Endodermal cell (in vitro differentiated cells): ENCODE measurements at places on chromosomes 1 and 21. TPM values are rescaled to one million over a fixed set of nuclear protein-coding genes. Genes with fewer than 3 reads are reported as not detected.
A peak's percentile ranks its signal among the peaks of the same experiment; 100 is the strongest.

GRCh38 chr1:156371553-156372264 is 2.7 kb downstream of the RHBG start:
- DNase-seq: no peak

DNA sequence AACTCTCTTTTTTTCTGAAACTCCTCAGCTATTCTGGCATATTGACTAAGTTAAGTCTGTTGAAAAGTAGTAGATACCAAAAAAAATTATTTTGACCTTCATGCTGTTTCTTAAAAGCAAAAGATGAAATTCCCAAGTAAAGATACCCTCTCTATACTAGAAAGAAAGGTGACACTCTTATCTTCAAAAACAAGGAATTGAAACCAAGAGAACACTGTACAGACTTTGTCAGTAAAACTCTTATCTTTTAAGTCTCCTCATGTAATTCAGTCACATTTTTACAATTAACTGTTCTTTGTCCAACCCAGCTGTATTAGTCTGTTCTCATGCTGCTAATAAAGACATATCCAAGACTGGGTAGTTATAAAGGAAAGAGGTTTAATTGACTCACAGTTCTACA is 496.2 kb downstream of the LTN1 start:
- DNase-seq: no peak

GRCh38 chr1:8687039-8687438 is 130.4 kb downstream of the RERE start:
- no peak for DNase-seq

DNA sequence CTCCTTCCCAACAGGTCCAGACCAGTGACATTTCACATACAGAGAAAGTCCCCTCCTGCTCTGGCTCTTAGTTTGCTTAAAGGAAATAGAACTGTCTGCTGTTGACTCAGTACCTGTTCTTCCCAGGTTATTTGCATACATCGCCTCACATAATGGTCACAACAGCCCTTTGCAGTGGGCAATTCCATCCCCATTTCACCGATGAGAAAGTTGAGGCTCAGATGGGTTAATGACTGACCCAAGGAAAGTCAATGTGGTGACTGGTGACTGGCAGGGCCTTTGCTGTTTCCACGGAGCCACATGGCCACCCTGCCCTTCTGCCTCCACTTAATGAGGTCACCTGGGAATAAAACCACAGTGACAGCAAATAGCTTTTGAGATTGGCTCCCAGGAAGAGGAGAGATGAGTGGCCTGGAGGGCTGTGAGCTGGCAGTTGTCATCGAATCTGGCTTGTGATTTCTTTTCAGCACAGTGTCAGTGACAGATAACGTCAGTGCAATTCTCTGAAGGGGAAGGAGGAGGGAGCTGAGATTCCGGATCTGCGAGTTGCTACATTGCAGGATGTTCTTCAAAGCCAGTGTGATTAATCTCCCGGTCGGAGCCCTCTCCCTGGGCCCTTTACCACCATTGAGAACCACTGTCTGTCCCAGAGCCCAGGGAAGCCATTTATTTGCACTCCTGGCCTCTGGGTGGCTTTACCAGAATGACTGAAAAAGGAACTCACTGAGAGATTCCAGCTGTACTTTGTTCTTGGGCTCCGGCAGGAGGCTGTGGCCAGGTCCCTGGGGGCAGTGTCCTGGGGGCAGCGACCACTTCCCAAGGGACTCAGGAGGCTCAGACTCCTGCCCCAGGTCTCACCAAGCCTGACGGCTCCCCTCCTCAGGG is 117.2 kb downstream of the CNIH3 start:
- no peak for DNase-seq

Gene PLD5
- 0.57 to 1.4 TPM (median 0.66 TPM) in 3 replicates for total RNA-seq

GRCh38 chr1:14350197-14350596 is 248.3 kb upstream of the KAZN start:
- no peak for DNase-seq

DNA sequence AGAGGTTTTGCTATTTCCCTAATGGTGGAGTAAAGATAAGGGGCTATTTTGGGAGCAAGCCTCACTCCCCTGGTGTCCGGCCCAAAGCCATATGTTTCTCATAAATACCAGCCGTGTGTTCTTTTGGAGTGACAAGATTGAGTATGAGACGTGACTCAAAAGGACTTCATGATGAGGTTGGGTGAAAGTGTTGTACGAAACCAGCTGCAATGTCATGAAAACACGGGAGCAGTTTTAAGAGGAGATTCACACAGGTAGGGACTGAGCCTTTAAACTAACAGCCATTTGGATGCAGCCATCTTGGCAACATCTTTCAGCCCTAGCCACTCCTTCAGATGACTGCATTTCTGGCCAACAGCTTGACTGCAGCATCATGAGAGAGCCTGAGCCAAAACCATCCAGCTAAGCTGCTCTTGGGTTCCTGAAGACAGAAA is 532.3 kb upstream of the USP24 start:
- DNase-seq: no peak

DNA sequence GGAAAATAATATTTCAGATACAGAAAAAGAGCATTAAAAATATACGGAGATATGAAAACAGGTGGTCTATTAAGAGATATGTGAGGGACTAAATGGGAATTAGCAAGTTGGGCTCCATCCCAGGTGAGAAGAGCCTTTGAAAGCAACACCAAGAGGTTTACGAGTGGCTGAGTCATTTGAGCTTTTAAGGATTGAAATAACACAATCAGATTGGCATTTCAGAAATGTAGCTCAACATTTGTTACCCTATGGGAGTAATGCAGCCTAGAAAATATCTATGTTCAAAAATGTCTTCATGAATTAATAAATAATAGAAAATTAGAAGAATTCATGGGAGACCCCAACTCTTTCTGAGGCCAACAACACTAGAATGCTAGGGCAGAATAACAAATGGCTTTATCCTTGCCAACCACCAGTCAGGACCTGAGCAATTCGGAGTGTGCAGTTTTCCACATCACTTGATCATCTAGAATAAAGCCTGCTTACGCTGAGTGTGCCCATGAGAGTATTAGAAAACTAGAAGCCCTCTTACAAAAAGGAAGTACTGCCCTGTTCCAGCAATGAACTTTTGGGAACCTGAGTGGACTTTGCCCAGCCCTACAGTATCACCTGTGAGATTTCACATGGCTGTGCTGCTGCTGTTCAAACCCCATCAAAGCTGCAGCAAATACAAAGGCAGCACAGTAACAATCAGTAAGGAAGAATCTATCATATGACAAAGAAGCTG is 538.0 kb upstream of the CAMK1G start:
- no peak for DNase-seq

- DNase-seq: no peak
Measured at GRCh38 chr1:2481885-2482284, 5.8 kb downstream of the PLCH2 start.

DNA sequence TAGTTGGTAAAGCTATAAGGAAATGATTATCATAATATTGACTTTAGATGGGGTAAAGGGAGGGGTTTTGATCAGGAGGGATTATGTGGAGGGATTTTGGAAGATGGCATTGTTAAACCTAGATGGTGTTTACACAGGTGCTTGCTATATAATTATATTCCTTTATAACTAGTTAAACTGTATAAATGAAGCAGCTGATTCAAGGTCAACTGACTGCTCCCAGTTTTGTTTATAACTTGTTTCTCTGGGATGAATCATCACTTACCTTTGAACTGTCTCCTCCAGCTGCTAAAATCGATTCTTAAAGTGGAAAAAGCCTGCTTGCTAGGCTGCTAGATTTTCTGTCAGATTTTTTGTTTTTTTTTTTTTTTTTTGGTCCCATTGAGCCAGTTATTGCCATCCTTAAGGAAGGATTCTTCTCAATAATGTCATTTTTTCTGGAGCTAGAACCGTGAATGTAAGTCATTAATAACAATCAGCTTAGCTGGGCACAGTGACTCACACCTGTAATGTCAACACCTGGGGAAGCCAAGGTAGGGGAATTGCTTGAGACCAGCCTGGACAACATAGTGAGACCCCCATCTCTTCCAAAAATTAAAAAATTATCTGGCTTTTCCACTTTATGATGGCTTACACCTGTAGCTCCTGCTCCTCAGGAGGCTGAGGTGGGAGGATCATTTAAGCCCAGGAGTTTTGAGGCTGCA is 153.2 kb downstream of the PIK3R3 start:
- no peak for DNase-seq

GRCh38 chr21:35045542-35046262 is 3.4 kb downstream of the RUNX1 start:
- DNase-seq: no peak

- no peak for DNase-seq
Measured at GRCh38 chr1:209752890-209753289, 3.0 kb upstream of the TRAF3IP3 start.

- peak; percentile 79 for DNase-seq
Measured at GRCh38 chr1:95793893-95794292, 559.9 kb downstream of the RWDD3 start.

GRCh38 chr1:220410611-220411010 is 117.3 kb upstream of the MARK1 start:
- DNase-seq: no peak

- DNase-seq: peak; percentile 22
Measured at GRCh38 chr1:226627050-226627755, 78.6 kb downstream of the STUM start.

DNA sequence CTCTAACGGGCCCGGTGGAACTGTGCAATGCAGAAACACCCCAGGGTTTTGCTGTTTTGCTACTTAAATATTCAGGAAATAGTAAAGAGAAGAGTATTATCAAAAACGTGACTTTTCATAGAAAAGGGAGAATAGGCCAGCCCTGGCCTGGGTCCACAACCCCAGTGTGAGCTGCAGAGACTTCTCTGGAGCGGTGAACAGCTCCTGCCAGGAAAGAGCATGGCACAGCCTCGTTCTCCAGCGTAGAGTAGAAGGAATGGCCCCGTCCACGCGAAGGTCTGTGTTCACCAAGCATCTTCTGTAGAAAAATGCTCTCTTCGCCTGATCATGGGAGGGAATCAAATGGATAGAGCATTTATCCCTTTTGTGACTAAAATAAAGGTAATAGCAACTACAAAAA is 51.4 kb downstream of the PDE9A start:
- DNase-seq: peak; percentile 11

Gene SAMD11
- total RNA-seq: 63.3 to 164 TPM (median 152 TPM) in 3 replicates

Gene PER3
- total RNA-seq: 5.1 to 6.3 TPM (median 6.1 TPM) in 3 replicates

DNA sequence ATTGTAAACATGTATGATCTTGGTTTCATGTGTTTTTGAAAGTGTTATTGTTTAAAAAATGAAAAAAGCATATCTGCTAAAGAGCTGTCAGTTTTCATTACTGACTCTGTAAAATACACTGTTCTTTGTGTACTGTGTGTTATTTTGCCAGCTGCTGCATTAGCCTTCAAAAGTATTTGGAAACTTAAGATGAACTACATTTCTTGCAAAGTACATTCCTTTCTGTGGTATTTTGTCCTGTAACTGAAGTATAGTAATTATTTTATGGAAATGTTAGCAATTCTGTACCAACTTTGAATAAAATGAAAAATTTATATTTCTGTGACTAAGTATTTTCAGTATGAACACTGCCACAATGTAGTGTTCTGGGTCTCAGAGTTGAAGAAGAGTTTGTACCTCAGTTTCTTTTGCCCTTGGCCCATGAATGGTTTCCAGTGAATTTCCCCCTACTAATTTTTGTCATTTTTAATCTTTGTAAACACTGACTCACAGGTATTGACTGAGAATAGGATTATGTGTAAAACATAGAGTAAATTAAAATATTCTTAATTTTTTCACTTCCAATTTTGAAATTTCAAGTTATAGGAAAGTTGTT is 32.7 kb downstream of the MRPS6 start:
- no peak for DNase-seq
